ENCODE measurements at places on chromosomes 11 and 22. TPM values are rescaled to one million over a fixed set of nuclear protein-coding genes. Genes with fewer than 3 reads are reported as not detected.

DNA sequence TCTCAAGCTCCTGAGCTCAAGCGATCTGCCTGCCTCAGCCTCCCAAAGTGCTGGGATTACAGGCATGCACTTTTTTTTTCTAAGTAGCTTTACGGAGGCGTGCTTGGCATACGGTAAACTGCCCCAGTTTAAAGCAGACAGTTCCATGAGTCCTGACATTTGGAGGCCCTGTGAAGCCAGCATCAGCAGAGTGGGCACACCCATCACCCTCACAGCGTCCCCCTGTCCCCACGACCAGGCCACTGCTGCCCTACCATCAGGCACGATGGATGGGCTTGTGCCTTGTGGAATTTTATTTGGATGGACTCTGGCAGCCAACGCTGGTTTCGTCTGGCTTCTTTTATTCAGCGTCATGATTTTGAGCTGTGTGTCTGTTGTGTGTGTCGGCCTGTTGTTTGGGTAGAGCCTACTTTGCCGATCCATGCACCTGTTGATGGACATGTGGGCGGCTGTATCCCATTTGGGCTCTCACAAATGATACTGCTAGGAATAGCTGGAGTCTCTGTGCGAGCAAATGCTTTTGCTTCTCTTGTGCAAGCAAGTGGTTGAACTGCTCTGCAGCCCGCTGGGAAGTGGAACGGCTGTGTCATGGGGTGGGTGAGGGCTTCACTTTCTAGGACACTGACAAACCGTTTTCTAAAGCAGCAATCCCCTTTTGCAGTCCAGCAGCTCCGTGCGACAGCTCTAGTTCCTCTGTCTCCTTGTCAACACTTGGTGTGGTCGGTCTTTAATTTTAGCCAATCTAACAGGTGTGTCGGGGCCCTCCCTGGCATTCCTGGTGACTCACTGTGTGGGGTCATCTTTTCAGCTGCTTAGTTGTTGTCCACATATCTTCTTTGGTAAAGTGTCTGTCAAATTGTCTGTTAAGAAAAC lies 23.8 kb downstream of the KCNQ1 start:
- no peak for DNase-seq

GRCh38 chr11:128687321-128687720 lies 6.6 kb upstream of the FLI1 start:
- no peak for DNase-seq

CTSW gene
- total RNA-seq, result 0.35 TPM

DNA sequence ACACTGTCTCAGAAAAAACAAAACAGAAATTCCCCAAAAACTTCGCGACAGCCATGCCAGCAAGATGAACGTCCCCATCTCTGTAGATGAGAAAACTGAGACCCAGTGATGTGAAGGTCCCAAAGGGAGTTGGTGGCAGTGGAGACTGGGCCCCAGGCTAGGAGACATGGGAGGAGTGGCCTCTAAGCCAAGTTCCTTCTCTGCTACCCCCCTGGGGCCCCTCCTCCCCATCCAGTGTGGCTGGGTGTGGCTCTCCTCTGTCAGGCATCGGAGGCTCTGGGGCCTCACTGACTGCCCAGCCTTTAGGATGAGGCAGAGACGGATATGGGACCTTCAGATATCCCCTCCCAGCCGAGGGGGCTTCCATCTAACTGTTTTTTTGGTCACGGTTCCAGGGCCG lies 9.8 kb downstream of the RELT start:
- no peak for DNase-seq

GRCh38 chr11:102546427-102546826 lies 15.9 kb upstream of the MMP7 start:
- peak; percentile 56 for DNase-seq

DNA sequence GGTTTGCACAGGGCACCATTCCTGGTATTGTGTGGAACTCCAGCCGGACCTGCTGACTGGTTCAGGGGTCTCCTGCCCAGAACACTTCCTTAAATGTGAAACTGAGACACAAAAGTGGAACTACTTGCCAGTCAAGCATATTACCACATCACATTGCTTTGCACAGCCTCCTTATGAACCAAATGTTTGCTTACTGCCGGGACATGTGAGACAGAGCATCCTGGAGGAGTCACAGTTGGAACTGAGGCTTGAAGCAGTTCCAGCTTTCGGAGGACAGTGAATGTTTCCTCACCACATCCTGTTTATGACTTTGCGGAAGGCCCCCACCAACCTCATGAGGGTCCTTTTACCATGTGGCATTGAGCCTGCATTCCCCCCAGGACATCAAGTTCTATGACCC lies 105.8 kb upstream of the ARHGAP42 start:
- no peak for DNase-seq

DNA sequence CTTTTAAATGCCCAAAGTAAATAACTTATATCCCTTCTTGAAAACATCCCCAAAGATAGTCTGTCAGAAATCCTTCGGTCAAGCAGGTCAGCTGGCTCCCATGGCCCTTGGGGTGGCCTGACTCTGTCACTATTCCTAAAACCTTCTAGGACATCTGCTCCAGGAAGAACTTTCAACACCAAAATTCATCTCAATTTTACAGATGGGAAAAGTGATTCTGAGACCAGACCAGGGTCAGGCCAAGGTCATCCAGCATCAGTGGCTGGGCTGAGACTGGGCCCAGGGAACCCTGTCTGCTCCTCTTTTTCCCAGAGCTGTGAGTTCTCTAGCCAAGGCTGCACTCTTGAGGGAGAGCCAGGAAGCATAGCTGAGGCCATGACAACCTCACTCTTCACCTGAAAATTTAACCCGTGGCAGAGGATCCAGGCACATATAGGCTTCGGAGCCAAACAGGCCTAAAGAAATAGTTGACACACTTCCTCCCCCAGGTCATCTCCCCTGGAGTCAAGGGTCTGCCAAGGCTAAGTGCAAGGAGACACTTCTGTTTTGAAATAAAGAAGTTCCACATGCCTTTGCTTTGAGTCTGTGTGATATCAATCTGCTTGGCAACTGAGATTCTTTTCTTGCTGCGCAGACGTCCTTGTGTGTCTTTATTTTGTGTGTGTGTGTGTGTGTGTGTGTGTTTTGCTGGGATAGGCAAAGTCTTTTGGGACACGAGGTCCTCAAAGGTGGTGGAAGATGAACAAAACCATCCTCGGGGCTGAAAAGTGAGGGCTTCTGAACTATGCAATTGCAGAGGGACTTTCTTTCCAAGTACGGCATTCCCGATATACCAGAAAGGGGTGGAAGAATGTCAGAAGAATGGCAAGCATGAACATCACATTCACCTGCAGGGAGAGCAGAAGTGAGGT lies 16.8 kb upstream of the PRG2 start:
- no peak for DNase-seq

HTR3B gene
- not detected for total RNA-seq

DNA sequence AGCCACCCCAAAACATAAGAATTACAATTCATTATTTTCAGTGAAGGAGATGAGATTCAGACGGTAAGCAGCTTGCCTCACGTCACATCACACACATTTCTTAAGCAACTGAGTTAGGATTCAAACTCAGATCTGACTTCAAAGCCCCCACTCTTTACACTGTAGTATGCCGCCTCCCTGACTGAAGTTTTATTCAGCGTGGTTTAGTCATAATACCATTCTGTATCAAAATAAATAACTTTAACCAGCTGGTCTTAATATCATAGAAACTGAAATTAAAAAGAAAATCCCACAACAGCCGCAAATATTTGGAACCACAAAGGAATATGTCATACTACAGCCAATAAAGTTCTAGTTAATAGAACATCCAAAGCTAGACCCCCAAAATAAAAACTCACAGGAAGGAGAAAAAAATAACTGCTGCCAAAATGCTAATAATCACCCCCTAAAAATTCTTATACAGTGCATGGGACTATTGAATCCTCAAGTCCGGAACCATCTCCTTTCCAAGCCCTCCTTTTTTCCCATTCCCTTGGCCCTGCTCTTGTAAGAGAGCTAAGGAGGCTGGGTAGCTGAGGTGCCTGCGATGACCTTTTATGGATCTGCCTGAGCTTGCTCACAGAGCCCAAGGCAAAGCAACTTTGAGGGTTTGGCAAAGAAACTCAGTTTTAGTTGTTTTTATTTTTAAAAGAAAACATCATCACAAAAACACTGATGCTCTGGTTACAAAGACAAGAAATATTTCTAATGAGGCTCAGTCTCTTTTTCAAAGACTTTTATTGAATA lies 334.5 kb downstream of the TTC28 start:
- DNase-seq, result no peak

SYTL2 gene
- 133 TPM for total RNA-seq

ZNF70 gene
- total RNA-seq, result 0.87 TPM

OR5B2 gene
- not detected for total RNA-seq

KRTAP5-2 gene
- total RNA-seq, result not detected

DNA sequence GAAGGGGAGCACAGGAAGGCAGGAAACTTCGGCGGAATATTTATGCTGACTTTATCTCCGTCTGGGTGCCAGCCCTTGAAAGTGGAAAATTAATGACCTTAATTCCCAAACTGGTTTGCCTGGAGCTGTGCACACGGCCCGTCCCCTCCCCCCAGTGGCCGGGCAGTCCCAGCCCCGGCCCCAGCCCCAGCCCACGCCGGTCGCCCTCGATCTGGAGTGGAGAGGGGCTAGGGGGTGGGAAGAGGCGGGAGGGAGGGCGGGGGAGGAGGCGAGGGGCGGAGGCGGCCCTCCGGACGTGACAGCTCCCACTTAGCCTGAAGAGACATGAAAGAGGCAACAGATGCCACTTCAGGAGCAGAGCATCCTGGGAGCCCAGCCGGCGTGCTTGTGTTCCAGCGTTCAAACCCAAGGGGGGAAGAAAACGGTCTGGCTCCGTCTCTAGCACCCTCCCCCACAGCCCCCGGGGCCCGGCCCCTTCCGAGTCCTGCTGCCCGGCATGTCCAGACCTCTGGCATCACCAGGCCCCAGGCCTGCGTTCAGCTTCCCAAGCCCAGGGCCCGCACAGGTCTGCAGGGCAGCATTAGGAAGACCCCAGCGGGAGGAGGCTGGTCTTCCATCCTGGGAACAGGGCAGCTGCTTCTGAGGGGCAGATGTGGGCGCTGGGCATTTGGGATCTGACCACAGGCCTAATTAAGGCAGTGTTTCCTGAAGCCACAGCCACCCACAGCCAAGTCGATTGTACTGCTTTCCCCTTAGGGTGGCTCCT lies 20.0 kb upstream of the LMO1 start:
- no peak for DNase-seq

OR52N4 gene
- total RNA-seq, result not detected

DNA sequence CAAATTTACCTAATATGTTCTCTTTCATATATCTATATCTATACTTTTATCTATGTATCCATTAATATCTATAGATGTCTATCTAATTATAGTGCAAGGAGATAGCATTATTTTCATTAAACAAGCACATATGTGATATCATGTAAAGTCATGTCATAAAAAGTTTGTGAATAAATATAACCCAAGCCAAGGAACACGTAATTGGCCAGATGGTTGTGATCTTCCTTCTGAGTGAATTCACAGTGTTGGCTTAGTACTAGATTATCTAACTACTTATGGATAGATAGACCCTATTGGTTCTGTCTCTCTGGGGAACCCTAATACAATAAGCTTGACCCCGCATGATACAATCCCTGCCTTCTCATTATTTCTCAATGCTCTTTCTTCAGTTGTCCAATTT lies 484.4 kb downstream of the LRRC4C start:
- DNase-seq, result no peak

DNA sequence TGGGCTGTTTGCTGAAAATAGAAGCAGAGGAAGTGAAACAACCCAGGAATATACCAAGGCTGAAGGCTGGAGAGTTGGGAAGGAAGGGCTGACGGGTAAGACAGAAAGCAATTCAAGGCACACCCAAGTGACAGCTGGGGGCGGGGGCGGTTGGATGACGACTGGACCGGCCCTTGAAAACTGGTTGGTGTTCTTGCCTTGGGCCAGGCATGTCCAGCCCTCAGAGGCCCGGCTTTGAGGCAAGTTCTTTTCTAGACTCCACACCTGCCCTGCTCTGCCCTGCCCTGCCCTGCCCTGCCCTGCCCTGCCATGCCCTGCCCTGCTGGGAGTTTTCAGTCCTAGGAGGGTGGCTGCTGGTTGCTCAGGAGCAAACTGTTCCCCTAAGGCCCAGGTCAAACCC lies 34.2 kb upstream of the CACNG2 start:
- DNase-seq, result no peak

GRCh38 chr11:72721276-72721675 lies 30.9 kb downstream of the ARAP1 start:
- no peak for DNase-seq

MUC15 gene
- 0.17 TPM for total RNA-seq

TMPRSS13 gene
- total RNA-seq, result 0.17 TPM

GRCh38 chr11:118046964-118047700 lies 29.7 kb upstream of the TMPRSS4 start:
- DNase-seq, result no peak

ZBTB16 gene
- 53.7 TPM for total RNA-seq

LRRN4CL gene
- 0.17 TPM for total RNA-seq

- DNase-seq, result peak; percentile 87
Measured at GRCh38 chr11:35725885-35726284, 63.3 kb downstream of the TRIM44 start.

Measured in renal cortical epithelial cell (primary cell).